ENCODE measurements at places on chromosomes 5 and 9.

- no peak for DNase-seq
Measured at GRCh38 chr9:128845186-128845931, 15.8 kb upstream of the SPOUT1 start.

DNA sequence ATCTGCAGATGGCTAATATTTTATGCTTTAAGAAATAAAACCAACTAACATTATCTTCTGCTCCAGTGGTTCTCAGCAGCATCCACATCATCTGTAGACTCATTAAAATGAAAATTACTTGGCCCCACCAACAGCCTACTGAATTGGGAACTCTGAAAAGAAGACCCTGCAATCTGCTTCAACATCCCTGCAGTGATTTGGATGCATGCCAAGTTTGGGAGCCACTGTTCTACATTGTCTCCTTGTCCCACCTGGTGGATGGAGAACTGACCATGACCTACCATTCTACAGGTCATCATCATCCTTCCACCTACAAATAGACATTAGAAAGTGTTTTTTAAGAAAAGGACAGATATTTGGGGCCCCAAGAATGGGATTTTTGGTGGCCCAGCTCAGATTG is 71.1 kb downstream of the ACER2 start:
- DNase-seq, result no peak

- DNase-seq, result no peak
Measured at GRCh38 chr9:19441730-19442129, 32.9 kb downstream of the ACER2 start.

DNA sequence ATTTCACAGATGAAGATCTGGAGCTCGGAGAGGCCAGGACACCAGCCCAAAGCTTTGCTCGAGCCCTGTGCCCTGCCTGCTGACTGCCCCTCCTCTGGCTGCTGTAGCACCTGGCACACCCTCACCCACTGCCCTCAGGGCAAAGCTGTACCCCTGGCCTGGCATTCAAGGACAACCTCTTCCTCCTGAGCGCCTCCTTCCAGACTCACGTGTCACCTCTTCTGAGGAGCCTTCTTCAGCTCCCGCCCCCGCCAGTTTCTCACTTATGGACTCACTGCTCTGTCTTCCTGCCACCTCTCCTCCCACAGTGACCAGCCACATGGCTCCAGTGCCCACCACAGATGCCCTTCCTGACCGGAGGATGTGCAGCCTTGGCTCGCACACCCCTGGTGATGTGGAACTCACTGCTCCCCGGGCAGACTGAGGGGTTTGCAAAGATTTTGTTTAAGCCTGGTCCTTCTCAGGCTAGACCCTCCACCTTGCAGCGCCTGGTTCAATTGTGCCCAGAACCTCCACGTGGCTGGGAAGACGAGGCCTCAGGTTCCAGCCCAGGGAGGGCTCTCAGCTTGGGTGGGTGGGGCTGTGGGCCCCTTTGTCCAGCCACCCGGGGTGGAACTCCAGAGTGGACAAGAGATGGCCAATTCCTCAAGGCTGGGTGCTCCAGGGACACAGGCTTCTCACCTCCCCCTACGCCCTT is 46.6 kb upstream of the PHYKPL start:
- DNase-seq, result no peak

DNA sequence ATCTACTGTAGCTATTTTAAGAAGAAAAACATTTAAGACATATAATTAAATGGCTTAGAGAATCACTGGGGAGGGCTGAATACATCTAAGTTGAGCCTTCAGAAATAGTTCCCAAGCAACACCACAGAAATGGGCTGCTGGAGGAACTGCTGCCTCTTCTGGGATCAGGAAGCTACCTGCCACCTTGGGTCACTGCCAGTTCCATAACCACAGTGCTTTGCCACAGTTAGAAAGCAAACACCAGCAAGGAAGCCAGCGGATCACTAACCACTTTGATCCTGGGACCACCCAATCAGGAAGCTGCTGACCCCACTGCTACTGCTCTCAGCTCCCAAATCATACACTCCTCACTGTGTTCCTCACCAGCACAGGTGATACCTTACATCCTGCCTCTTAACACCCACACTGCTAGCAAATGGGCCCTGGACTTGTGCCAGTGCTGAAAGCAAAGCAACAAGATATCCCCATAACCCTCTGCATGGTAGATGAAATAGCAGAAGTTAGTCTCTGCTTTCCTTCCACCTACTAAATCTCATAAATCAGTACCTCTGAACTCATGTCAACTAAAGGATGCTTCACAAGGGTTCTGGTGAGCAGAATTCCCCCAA is 346.9 kb downstream of the DEPDC1B start:
- DNase-seq, result no peak

- DNase-seq, result no peak
Measured at GRCh38 chr5:143168921-143169810, 234.3 kb downstream of the NR3C1 start.

Measured in fibroblast of skin of abdomen (primary cell).